CD4-positive, alpha-beta memory T cell (primary cell): ENCODE measurements at places on chromosomes 3 and 15. TPM values are rescaled to one million over a fixed set of nuclear protein-coding genes. Genes with fewer than 3 reads are reported as not detected.

DNA sequence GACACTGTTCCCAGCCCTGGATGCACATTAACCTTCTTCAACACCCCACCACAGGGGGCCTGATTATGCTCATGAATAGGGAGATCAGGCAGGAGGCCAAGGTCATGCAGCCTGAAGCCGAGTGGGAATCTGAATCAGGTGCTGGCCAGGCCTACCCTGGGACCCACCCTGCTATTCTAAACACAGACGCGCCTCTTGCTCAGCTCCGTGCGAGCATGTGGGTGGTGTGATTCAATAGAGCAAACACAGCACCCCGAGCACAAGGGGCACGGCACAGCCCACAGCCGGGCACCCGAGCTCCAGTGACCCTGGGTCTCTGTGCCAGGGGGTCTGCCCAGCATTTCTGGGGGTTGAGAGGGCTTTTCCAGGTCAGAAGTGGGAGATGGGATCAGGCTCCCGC, 24.6 kb upstream of the GRIP2 start:
- no peak overlapping the region for H3K27ac ChIP-seq
- H3K27me3 ChIP-seq, result no peaks in the 10 kb centered on the region
- no peak for DNase-seq
- H3K4me1 ChIP-seq, result no peaks in the 10 kb centered on the region
- no peaks in the 10 kb centered on the region for H3K36me3 ChIP-seq
- H3K4me3 ChIP-seq, result no peak overlapping the region

GRCh38 chr3:97896547-97896946, 74.7 kb downstream of the CRYBG3 start:
- H3K27me3 ChIP-seq, result no peaks in the 10 kb centered on the region
- H3K27ac ChIP-seq, result no peak overlapping the region
- no peaks in the 10 kb centered on the region for H3K36me3 ChIP-seq
- no peak for DNase-seq
- H3K4me1 ChIP-seq, result no peaks in the 10 kb centered on the region

GRCh38 chr15:87032295-87032694, 952.6 kb downstream of the AGBL1 start:
- no peak overlapping the region for H3K4me3 ChIP-seq
- H3K4me1 ChIP-seq, result no peaks in the 10 kb centered on the region
- H3K36me3 ChIP-seq, result no peaks in the 10 kb centered on the region
- H3K27me3 ChIP-seq, result no peaks in the 10 kb centered on the region
- no peak overlapping the region for H3K27ac ChIP-seq
- DNase-seq, result no peak

- H3K36me3 ChIP-seq, result no peaks in the 10 kb centered on the region
- H3K4me1 ChIP-seq, result peaks cover 7% of the 10 kb centered on the region
- H3K27ac ChIP-seq, result no peak overlapping the region
- no peaks in the 10 kb centered on the region for H3K27me3 ChIP-seq
- H3K4me3 ChIP-seq, result no peak overlapping the region
These were observed 140.7 kb upstream of the PLXND1 start for GRCh38 chr3:129747136-129747535.

- no peak for DNase-seq
- H3K36me3 ChIP-seq, result no peaks in the 10 kb centered on the region
- H3K27me3 ChIP-seq, result peaks cover 6% of the 10 kb centered on the region
- H3K4me1 ChIP-seq, result no peaks in the 10 kb centered on the region
- no peak overlapping the region for H3K27ac ChIP-seq
These were observed 181.5 kb upstream of the LYSMD4 start for GRCh38 chr15:99914723-99915122.

- no peaks in the 10 kb centered on the region for H3K27me3 ChIP-seq
- no peak overlapping the region for H3K27ac ChIP-seq
- no peak overlapping the region for H3K4me3 ChIP-seq
- DNase-seq, result no peak
- peaks cover 25% of the 10 kb centered on the region for H3K4me1 ChIP-seq
- no peaks in the 10 kb centered on the region for H3K36me3 ChIP-seq
These were observed 29.4 kb upstream of the AP4E1 start for GRCh38 chr15:50879016-50879617.

DNA sequence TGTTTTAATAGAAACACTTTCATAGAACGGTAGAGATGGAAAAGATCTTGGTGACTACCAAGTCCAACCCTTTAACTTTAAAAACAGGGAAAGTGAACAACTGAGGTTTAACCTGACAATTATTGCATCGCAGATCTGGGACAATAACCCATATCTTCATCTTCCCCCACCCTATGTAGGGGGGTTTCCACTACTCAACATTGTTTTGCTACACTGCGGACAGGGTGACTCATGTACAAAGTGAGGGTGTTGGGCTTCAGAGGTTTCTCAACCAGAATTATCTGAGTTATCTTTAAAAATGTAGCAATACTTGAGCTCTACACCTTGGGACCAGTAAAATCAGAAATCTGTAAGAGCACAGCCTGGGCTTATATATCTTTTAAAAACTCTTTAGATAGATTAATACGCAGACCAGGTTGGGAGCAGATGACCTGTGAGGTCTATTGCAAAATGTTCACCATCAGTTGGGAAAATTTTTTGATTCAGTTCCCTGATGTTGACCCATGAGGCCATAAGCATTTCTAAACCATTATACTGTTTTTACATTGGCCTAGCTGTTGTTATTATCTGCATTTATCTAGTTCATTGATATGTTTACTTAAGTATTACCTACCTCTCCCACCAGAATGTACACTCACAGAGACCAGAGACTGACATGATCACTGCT, 103.6 kb upstream of the ICE2 start:
- H3K36me3 ChIP-seq, result no peaks in the 10 kb centered on the region
- H3K4me3 ChIP-seq, result peak overlapping the region; percentile 27
- H3K27me3 ChIP-seq, result no peaks in the 10 kb centered on the region
- H3K4me1 ChIP-seq, result peaks cover 99% of the 10 kb centered on the region
- peak; percentile 65 for DNase-seq
- peak overlapping the region; percentile 92 for H3K27ac ChIP-seq

DNA sequence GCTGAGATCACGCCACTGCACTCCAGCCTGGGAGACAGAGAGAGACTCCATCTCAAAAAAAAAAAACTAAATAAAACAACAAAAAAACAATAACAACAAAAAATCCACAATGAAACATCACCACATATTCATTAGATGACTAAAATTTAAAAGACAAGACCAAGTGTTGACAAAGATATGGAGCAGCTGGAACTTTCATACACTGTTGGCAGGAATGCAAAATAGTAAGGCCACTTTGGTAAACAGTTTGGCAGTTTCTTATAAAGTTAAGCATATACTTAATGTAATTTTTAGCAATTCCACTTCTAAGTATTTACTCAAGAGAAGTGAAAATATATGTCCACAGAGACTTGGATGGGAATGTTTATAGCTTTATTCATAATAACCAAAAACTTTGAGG, 43.2 kb downstream of the RBP2 start:
- no peaks in the 10 kb centered on the region for H3K4me1 ChIP-seq
- H3K36me3 ChIP-seq, result no peaks in the 10 kb centered on the region
- no peak overlapping the region for H3K27ac ChIP-seq
- no peak overlapping the region for H3K4me3 ChIP-seq
- DNase-seq, result no peak
- no peaks in the 10 kb centered on the region for H3K27me3 ChIP-seq

DNA sequence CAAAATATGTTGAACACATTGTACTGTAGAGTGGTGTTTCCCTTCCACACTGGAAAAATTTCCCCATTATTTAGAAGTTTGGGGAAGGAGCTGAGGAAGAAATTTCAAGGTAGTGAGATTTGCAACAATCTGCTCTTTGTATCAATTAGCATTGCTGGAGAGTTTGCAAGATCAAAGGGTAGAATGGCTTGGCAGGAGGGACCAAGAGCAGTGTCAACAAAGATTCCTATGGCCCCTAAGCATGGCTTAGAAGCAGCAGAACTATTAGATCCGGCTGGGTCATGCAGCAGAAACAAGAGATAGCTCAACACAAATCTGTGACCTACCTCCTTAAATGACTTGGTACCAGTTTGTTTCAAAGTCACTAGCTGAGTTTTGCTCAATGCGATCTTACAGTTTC, 175.0 kb downstream of the C3orf38 start:
- H3K4me1 ChIP-seq, result no peaks in the 10 kb centered on the region
- no peaks in the 10 kb centered on the region for H3K27me3 ChIP-seq
- no peak overlapping the region for H3K4me3 ChIP-seq
- H3K36me3 ChIP-seq, result no peaks in the 10 kb centered on the region
- DNase-seq, result no peak
- H3K27ac ChIP-seq, result no peak overlapping the region

DNA sequence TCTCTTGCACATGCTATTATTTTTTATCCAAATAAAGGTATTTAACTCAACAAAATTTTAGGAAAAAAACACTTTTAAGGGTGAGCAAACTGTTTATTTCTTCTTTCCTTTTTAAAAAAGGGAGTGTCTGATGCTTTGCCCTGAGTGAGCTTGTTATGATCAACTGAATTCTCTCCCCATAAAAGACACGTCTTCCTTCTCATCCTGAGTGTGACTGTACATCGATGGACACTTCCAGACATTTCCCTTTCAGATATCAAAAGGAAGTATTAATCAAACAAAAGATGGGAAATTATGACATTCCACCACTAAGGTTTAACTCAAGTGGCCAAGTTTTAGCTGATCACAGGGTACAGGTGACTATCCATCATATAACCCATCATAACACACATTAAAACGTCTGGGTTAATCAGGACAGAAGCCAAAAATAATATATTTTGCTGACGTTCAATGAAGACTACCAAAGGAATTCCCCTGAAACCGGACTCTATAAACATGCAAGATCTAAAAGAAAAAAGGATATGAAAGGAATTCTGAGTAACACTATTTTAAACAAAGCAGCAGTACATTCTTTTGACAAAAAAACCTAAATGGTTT, 354.8 kb downstream of the MECOM start:
- no peaks in the 10 kb centered on the region for H3K36me3 ChIP-seq
- H3K4me3 ChIP-seq, result no peak overlapping the region
- no peaks in the 10 kb centered on the region for H3K4me1 ChIP-seq
- H3K27me3 ChIP-seq, result no peaks in the 10 kb centered on the region
- no peak for DNase-seq
- no peak overlapping the region for H3K27ac ChIP-seq

DNA sequence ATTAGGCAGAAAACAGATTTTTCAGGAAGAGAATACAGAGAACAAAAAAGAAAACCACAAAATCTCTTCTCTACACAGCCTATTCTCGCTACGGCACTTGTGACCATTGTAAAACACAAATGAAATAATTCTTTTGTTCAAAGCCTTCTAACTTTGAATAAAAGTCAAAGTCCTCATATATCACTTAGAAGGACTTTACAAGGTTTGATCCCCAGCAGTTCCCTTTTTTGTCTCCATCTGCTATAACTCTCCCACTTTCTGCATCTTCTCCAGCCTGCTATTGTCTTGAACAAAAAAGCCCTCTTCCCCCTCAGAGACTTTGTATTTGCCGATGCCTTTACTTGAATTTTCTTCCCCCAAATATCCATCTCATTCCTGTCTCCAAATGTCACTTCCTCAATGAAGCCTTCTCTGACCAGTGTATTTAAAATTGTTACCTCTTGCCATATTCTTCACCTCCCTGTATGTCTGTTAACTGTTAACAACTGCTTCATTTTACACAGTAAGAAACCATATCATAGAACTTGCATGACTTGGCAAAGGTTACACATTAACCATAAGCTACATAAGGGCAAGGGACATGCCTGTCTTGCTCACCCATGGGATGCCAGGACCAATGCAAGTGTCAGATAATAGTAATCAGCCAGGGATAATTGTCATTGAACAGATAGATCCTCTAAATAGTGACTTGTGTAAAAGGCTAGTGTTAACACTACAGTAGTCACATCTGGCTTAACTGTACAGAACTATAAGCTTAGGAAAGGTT, 122.4 kb downstream of the CBLB start:
- DNase-seq, result no peak
- H3K4me1 ChIP-seq, result peaks cover 64% of the 10 kb centered on the region
- no peak overlapping the region for H3K27ac ChIP-seq
- no peak overlapping the region for H3K4me3 ChIP-seq
- H3K36me3 ChIP-seq, result peaks cover 7% of the 10 kb centered on the region

DNA sequence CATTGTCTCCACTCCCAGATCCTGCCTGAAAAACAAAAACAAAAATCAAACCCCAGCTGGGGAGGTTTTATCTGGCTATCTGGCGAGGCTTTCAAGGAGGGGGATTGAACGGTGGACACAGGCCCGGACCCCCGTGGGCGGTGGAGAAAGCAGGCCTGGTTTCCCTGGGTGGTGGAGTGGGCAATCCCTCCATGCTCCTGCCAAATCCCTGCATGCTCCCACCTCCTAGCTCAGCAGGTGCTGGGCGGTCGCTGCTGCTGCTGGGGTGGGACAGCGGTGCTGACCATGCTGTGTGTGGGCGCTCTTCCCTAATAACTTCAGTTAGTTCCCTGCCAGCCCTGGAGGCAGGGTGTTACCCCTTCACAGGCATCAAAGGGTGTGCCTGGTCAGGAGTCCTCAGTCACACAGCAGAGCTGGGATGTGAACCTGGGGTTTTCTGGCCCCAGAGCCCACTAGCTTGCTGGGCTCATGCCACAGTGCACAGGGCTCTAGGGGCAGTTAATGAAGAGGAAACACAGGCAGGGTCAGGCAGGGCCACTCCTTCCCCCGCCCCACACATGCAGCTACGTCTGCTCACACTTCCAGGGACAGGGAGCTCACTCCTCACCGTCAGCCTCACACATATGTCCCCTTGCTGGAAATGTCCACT, 15.9 kb upstream of the PLXND1 start:
- H3K27me3 ChIP-seq, result no peaks in the 10 kb centered on the region
- H3K4me1 ChIP-seq, result peaks cover 12% of the 10 kb centered on the region
- no peak overlapping the region for H3K27ac ChIP-seq
- no peak overlapping the region for H3K4me3 ChIP-seq

DNA sequence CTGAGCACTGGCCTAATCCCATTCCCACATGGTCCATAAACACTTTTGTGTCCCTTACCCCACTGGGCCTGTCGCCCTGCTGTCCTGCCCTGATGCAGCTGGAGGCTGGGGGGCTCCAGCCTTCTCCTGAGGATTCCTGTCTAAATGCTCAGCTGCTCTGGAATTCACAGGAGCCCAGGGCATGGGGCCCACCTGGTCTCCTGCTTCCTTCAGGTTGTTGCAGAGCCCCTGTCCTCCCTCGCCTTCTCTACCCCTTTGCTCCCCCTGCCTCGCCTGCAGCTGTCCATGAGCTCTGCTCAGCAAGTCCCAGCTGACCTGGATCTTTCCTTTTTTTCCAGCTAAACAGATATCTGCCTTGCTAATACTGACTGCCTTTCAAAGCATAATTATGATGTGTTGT, 286.9 kb downstream of the XXYLT1 start:
- H3K27ac ChIP-seq, result no peak overlapping the region
- no peak for DNase-seq
- no peaks in the 10 kb centered on the region for H3K4me1 ChIP-seq
- H3K27me3 ChIP-seq, result no peaks in the 10 kb centered on the region

GLDN gene
- not detected for polyA plus RNA-seq

TTBK2 gene
- polyA plus RNA-seq, result 9.6 TPM

EFHB gene
- not detected for polyA plus RNA-seq

BRK1 gene
- 279 TPM for polyA plus RNA-seq

PPM1M gene
- 85.3 TPM for polyA plus RNA-seq

FBXO40 gene
- polyA plus RNA-seq, result 0.08 TPM

TMEM42 gene
- 55.4 TPM for polyA plus RNA-seq
